ENCODE measurements at places on chromosomes 16 and 17. TPM values are rescaled to one million over a fixed set of nuclear protein-coding genes. Genes with fewer than 3 reads are reported as not detected.

The GALR2 gene
- total RNA-seq: 14.5 TPM

The KRTAP9-9 gene
- not detected for total RNA-seq

The SCNN1G gene
- not detected for total RNA-seq

The ASPA gene
- not detected for total RNA-seq

The CHST6 gene
- total RNA-seq: not detected

The SULT1A4 gene
- 3.1 TPM for total RNA-seq

The ADAM11 gene
- total RNA-seq: 0.14 TPM

The SLFN11 gene
- 114 TPM for total RNA-seq

The TMED6 gene
- total RNA-seq: 1.9 TPM

The RAB26 gene
- total RNA-seq: 0.59 TPM

The KNOP1 gene
- 30.1 TPM for total RNA-seq

The CHST4 gene
- not detected for total RNA-seq

The SNAI3 gene
- 2.3 TPM for total RNA-seq

The ENPP7 gene
- not detected for total RNA-seq

The PMFBP1 gene
- total RNA-seq: not detected

The ATP1B2 gene
- 0.37 TPM for total RNA-seq

The DOC2A gene
- 1.2 TPM for total RNA-seq

The ALOX12B gene
- total RNA-seq: 0.87 TPM

The HS3ST4 gene
- not detected for total RNA-seq

The ABCA8 gene
- total RNA-seq: not detected

All from activated T-helper 2 cell treated with anti-CD3 and anti-CD28 coated beads, Interferon-gamma antibody, Interleukin-2, Interleukin-4, amounts not matched to agents 10 μg/mL and 5 μg/mL and 100 μg/mL, durations not matched to agents 14 hours and 24 hours and 36 hours (primary cell).